ENCODE measurements at places on chromosomes 6 and 20.

- no peak for DNase-seq
These were observed 207.4 kb downstream of the FNDC1 start for GRCh38 chr6:159376516-159377158.

DNA sequence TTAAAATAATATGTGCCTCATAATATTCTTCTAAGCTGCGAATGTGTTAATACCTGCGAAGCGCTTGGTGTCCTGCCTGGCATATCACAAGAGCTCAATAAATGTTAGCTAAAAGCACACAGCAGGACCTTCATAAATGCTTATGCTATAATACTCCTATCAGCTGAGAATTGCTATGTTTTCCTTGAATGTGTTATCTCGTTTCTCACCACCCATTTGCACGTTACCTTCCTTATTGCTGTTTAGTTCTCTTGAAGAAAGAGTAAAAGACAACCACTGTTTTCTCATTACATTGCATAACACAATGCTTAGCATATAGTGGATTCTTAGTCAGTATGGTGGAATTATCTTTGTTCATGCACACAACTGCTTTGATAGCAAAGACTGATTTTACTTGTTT, 76.6 kb downstream of the EDN1 start:
- no peak for DNase-seq

DNA sequence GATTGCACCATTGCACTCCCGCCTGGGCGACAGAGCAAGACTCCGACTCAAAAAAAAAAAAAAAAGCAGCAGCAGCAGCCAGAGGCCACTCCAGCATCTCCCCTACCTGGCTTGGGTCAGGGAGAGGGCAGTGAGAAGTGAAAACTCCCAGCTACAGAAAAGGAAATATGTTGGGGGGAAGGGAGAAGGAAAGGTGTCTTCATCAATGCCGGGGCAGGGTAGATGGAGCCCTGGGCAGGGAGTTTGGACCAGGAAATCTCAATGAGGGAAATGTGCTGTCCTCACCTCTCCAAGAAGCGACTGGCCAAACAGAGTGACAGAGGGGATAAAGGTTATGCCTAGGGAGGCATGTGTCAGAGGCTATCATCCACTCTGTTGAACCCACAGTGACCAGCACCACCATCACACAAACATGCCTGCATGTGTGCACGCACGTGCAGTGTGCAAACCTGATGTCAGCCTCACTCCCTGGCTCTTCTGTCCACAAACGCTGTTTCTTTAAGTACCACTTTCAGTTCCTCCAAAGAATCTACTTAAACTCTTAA, 887 bp upstream of the AIF1 start:
- DNase-seq, result no peak

DNA sequence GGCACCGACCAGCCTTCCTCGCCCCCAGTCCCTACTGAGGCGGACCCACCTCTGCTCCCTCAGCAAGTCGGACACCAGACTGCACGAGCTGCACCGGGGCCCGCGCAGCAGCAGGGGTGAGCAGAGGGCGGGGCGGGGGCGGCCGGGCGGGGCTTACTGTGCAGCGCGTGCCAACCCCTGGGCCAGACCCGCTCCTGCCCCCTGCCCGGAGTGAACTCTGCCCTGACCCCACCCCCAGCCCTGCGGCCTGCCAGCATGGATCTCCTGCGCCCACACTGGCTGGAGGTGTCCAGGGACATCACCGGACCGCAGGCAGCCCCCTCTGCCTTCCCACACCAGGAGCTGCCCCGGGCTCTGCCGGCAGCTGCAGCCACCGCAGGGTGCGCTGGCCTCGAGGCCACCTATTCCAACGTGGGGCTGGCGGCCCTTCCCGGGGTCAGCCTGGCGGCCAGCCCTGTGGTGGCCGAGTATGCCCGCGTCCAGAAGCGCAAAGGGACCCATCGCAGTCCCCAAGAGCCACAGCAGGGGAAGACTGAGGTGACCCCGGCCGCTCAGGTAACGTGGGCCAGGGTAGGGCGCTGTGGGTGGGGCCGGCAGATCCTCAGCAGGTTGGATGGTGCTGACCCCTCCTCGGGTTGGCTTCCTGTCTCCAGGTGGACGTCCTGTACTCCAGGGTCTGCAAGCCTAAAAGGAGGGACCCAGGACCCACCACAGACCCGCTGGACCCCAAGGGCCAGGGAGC, 1.5 kb upstream of the SLC2A4RG start:
- DNase-seq, result no peak

- DNase-seq, result no peak
These were observed 168.5 kb upstream of the ATXN1 start for GRCh38 chr6:16929809-16930208.

DNA sequence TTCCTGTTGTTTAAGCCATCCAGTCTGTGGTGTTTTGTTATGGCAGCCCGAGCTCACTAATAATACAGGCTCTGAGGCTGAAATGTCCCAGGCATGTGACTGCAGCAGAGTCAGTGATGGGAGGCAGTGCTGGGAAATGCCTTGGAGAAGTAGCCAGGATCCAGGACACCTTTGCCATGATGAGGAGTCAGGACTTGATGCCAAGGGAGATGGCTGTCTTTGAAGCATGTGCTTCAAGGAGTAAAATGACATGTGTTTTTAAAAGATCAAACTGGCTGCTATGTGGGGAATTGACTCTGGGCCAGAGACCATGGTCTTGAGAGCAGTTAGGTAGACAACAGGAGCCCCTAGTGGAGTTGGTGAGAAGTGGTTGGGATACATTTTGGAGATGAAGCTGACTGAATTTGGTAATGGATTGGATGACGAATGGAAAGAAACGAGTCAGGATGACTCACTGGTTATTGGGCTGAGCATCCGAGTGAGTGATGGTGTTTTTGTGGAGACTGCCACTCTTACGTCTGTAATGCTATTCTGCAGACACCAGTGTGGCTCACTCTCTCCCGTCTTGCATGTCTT, 322.2 kb downstream of the PLCB1 start:
- peak; percentile 4 for DNase-seq

GRCh38 chr6:3997177-3997770, 81.7 kb downstream of the FAM217A start:
- no peak for DNase-seq

DNA sequence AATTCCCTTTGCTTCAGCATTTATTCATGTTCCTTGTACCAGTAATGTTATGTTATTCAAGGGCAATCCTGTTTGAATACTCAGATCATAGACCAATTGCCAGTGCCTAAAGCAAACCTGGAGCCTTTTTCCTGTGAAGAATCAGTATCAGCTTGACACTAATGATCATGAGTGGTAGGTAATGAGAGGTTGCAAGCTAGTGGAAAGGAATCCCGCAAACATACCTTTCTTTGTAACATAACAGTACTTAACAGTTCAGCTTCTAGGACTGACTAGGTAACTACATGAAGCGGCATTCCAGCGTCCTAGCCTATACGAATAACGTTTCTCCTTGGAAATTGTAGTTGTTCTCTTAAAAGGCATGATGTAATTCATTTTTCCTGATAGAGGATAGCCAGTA, 253.7 kb downstream of the TMEM242 start:
- no peak for DNase-seq

DNA sequence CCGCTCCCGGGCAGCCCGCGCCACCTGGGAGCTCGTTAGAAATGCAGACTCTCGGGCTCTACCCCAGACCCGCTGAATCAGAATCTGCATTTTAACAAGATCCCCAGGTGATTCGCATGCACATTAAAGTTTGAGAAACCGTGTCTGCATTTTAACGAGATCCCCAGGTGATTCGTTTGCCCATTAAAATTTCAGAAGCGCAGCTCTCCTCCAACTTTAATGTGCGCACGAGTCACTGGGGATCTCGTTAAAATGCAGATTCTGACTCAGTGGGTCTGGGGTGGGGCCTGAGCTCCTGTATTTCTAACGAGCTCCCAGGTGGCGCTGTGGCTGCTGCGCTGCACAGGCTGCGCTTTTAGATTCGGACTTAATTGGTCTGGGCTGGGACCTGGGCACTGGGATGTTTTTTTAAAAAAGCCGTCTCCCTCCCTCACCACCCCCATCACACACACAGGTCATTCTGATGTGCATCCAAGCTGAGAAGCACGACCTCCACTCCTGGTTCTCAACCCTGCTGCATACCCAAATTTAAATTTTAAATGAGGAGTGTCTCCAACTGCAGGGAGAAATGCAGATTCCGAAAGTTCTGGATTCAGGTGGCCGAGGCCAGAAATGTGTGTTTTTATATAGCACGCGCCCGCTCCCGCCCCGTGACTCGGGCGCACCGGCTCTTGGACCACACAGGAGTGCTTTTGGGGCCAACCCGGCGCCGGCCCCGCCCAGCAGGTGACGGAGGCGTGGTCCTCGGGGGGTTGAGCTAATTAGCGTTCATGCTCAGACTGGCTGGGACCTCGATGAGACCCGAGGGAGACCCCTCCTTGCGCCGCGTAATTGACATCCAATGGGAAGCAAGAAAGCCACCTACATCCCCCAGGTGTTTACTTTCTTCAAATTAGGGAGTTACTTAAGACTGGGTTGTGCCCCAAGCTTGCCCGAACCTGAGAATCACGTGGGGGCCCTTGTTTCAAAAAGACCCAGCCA, 85.8 kb downstream of the ZFP64 start:
- no peak for DNase-seq

DNA sequence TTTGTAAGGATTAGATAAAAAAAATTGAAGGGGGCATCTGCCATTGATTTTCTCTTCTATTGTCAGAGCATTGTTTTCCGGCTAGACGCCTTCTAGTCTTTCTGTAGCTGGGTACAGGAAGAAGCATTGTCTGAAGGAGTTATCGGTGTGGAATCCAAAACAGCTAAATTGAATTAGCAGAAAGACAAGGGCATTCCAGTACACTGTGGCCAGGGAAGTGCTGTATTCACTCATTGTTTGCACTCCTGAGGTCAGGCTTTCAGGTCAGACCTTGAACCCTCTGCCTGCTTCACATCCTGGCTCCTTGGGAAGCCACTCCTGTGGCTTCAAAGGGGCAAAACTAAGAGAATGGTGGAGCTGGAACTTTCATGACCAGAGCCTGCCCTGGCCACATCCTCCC, 81.1 kb upstream of the SNAP25 start:
- DNase-seq, result no peak

- no peak for DNase-seq
These were observed 6.6 kb downstream of the ZNF335 start for GRCh38 chr20:45965169-45966002.

DNA sequence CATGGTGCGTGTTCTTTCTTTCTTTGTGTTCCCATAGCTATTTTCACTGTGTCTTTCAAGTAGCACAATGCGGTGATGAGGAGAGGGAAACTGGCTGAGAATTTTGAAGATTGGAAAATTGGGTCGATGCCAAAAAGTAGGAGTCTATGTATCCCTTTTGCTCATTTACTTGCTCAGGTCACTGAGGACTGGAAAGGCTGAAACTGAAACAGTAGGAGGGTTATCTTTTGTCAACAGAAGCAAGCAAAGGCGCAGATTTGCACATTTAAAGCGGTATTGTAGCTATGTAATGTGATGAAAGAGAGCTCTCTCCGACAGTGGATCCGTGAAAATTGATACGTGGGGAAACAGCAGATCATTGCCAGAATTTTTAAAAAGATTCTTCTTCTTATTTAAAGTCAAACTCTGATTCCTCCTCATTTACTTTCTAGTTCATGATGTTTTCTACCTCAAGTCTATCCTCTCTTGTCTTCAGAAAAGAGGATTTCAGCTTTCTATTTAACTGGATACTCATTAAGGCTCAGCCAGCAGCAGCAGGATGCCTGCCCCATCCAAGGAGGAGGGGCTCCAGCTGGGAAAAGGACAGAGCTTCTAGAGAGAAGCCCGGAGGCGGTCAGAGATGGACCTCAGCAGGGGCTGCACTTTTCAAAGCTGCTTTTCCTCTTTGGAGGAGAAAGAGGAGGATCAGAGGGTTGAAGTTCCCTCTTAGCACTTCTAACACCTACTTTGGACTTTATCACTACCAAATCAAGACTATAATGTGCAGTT, 15.9 kb upstream of the FYN start:
- DNase-seq, result no peak

DNA sequence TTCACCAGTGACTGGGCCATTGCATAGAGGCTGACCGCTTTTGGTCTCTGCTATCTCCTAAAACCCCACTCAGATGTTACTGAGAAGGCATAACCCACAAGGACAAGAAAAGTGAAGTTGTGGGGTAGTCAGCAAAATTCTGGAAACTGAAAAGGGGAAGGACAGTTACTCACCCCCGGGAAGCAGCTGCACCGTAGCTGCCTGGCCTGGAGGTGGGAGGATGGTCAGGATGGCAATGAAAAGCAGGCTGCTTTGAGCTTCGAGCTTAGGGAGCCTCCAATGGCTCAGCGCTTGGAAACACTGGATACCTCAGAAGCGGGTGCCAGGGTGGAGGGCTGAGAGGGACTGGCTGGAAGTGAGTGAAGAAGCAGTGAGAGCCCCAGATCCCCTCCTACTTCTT, 56.0 kb downstream of the KCNK5 start:
- DNase-seq, result no peak

- DNase-seq, result no peak
These were observed 88.3 kb downstream of the IYD start for GRCh38 chr6:150456902-150457643.

GRCh38 chr20:63518946-63519667, 1.5 kb upstream of the PPDPF start:
- no peak for DNase-seq

GRCh38 chr6:4747588-4747987, 28.6 kb upstream of the CDYL start:
- DNase-seq, result no peak

- DNase-seq, result no peak
These were observed 63.5 kb downstream of the MYO6 start for GRCh38 chr6:75812560-75812959.

GRCh38 chr6:27868311-27868710, 43.9 kb downstream of the OR2B2 start:
- DNase-seq, result no peak

GRCh38 chr6:127907960-127908640, 7.2 kb upstream of the THEMIS start:
- no peak for DNase-seq

Measured in stimulated activated naive B cell treated with anti-CD40 and anti-IgM and Interleukin-4, amounts not matched to agents 10 μg/mL and 1 μg/mL and 100 μg/mL, for 72 hours (primary cell).